ENCODE measurements at places on chromosomes 1 and 21.

GRCh38 chr1:79575424-79575823 lies 568.9 kb upstream of the ADGRL4 start:
- no peak for DNase-seq

DNA sequence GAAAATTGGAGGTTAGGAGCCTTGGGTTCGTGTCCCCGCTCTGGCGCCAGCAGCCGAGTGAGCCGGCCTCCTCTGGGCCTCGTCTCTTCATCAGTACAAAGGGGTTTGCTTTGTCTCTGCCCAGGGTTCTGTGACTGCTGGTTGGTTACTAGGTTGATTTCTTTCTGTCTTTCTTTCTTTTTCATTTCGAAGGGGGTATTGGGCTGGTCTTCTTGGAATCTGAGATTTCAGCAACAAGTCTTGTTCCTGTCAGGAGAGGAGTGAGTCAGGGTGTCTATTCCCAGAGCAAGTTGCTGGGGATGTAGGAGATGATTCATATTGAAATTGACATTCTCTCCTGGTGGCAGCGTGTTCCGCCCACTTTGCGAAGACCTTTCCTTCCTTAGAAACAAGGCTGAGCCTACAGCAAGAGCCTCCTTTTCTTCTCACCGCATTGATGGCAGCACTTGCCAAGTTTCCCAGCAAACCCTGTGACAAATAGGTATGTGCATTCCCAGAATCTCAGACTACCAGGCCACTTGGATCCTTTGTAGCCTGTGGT lies 79.2 kb downstream of the MAN1C1 start:
- DNase-seq = no peak

- DNase-seq = no peak
Measured at GRCh38 chr1:22470227-22470626, 18.6 kb downstream of the ZBTB40 start.

GRCh38 chr1:154593390-154593789 lies 14.6 kb downstream of the ADAR start:
- DNase-seq = no peak

DNA sequence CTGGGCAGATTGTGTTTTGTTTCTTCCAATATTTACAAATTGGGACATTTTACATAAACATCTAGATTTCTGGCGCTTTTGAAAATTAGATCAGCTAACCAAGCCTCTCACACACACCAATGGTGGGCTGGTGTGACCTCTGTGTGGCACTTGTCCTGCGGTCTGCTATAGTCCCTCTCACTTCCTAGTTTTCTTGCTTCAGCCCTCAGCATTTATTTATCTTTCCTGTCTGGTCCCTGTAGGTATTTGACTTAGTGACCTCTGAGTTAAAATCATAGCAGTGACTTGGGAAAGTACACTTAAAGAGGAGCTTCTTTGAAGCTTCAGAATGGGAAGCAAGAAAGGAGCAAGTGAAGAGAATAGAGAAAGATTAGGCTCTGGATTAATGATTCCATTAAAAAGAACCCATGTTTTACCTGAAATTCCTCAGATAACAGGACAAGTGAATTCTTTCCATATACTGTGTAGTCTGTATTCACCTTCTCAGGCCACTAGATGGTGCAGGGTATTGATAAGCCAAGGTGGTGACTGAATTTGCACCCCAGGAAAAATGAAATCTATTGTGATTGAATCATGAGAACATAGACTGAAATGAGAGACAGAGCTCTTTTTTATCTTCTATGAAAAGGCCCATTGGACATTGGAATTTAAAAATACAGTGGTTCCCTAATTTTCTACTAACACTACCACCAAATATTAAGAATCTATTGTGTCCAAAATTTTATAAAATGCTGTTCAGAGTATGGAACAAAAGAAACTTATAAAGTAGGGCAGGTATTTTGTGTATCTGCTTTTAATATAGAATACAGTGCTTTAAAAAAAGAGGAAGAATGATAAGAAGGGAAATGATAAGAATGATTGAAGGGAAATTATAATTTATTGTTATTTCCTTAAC lies 7.1 kb upstream of the DIPK1A start:
- peak; percentile 60 for DNase-seq

DNA sequence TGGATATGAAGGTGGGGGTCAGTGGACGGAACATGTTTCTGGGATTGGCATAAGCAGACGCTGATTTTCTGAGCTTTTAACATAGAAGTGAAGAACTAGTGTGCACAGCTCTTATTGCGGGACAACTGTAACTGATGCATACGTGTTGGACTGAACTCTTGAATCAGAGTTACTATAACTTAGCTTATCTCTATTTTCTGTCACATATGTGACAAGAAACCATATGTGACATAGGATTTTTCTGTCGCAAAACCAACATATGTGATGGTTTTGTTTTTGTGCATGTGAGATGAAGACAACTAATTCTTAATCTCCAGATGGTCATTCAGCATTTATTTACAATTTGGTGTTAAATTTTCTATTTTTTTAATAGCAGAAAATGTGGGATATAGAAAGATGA lies 249.9 kb downstream of the GREM2 start:
- DNase-seq = no peak

DNA sequence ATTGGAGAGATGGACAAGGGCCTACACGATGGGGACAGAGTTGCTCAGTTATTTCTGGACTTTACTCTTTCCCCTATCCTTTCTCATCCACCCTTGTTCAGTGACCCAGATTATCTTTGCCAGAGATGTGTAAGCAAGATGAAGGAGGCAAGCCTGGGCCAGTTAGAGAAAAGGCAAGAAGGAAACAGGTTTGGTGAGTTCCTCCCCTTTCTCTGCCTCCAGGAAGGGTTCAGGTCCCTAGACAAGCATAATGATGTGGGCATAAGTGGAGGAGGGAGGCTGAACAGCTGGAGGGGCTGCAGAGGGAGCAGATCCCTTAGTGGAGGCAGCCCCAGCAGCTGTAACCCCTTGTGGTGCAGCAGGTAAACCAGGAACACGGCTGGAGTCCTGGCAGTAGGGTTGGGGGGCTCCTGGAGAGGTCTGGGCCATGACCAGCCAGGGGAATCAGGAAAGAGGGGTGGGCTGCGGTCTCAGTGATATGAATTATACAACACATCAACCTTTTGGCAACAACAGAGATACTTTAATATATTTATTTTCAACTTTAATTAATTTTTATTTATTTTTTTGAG lies 9.2 kb upstream of the CDC42 start:
- DNase-seq = no peak

GRCh38 chr1:19375631-19376400 lies 63.7 kb downstream of the SLC66A1 start:
- no peak for DNase-seq

DNA sequence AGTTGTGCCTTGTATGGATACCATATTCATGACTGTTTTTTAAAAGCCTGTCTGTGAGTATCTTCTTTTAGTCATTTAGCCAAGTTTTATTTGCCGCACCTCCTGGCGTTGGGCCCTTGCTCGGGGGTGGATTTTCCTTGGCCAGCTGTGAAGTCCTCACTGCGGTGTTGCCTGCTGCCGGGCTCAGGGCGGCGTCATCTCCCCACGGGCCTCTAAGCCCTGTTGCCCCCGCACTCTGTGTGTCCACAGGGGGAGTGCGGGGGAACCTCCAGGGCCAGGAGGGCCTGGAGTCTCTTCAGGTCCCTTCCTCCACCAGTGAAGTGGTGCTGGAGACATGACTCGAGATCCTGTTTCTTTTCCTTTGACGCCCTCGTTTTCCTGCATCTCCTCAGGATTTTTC lies 65.8 kb upstream of the DIP2A start:
- DNase-seq = no peak

- DNase-seq = no peak
Measured at GRCh38 chr1:223429313-223429731, 36.1 kb downstream of the CCDC185 start.

DNA sequence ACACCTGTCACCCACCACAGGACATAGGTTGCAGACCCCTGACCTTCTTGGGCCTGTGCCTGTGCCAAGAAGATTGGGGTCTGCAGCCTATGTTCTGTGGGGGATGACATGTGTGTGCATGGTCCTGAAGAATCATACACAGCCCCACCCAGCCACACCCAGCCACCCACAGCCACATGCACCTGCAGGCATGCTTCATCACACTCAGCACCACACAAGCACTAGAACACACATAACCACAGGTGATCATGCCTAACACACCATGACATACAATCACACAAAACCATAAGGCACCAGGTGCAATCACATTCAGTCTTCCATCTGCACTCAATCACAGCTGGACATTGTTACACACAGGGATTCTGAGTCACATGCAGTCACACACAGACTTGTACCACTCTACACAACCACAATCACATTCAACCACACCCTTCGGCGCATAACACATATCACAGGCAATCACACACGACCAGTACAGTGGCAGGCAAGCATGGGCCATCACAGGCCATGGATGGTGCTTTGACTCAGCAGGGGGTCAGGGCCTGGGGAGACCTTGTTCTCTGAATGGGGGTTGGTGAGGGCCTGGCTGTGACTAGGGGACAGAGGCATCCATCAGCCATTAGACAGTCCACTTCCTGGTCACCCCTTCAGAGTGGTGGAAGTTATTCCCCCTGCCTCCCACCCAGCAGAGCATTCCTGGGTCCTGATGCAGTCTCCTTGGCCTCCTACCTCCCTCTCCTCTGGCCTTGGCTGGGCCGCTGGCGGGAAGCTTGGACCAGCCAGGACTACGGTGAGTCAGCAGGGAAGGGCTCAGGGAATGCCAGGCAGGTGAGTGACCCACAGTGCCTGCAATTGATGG lies 44.3 kb upstream of the EPS8L3 start:
- no peak for DNase-seq

DNA sequence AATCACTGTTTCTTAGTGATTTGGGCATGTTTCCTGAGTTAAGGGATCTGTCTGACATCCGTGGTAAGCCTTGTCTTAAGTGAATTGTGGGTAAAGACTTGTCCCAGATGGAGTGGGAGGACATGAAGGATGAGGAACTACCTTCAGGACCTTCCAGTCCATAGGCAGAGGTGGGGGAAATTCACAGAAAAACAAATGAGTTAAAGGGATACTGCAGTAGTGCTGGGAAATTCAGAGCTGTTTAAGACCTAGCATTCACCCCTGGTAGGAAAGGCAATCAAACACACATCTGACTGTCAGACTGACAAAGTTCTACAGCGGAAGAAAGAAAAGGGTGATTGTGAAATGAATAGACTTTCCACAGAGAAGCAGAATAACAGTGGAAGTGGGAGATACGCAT lies 3.0 kb downstream of the GNAT2 start:
- no peak for DNase-seq

- DNase-seq = peak; percentile 65
Measured at GRCh38 chr1:225911191-225912130, 12.6 kb downstream of the PYCR2 start.

GRCh38 chr1:1438531-1439381 lies 3.3 kb downstream of the VWA1 start:
- no peak for DNase-seq

DNA sequence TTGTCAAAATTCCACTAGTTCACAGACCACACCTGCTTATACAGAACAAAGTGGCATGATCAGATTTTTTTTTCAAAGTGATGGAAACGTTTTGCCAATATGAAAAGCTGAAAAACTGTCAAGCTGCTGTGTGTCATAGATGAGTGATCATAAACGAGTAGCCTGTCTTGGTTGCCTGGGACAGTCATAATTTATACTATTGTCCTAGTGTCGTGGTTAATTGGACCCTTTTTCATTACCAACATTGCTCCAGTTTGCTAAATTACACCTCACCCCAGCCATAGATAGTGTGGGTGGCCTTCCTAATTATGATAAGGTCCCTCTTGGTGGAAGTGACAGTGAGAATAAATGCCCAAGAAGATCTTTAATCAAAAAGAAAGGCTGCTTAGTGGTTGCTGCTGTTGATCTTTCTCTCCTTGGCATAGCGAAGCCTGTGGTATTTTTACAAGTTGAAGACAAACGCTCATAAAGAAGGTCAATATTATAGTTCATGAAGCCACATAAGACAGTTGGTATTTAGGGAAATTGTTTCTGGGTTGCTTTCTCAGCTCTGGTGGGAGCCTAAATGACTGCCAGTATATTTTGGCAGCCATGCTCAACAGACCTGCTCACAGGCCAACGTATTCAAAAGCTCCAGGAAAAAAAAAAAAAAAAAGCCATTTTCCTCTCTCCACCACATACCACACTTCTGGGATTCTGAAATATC lies 478.1 kb downstream of the PLA2G4A start:
- DNase-seq = no peak

- no peak for DNase-seq
Measured at GRCh38 chr1:37471345-37472231, 2.8 kb upstream of the ZC3H12A start.

Measured in CD8-positive, alpha-beta T cell (primary cell).